Karpas-422 (cell line): ENCODE measurements at places on chromosomes 6 and 20. TPM values are rescaled to one million over a fixed set of nuclear protein-coding genes. Genes with fewer than 3 reads are reported as not detected.
A peak's percentile ranks its signal among the peaks of the same experiment; 100 is the strongest.

DNA sequence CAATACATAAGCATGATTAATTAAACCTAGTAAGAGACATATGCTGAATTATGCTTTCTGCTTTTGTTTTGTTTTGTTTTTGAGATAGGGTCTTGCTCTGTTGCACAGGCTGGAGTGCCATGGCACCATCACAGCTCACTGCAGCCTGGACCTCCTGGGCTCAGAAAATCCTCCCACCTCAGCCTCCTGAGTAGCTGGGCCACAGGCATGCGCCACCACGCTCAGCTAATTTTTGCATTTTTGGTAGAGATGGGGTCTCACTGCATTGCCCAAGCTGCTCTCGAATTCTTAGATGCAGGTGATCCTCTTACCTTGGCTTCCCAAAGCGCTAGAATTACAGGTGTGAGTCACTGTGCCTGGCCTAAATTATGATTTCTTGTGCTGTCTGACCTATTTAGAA is 3.8 kb downstream of the XPO5 start:
- H3K4me3 ChIP-seq, result no peak overlapping the region
- peaks cover 7% of the 10 kb centered on the region for H3K4me1 ChIP-seq
- no peak overlapping the region for H3K27ac ChIP-seq
- DNase-seq, result no peak
- H3K27me3 ChIP-seq, result no peaks in the 10 kb centered on the region
- peaks cover 41% of the 10 kb centered on the region for H3K36me3 ChIP-seq

BANF2 gene
- not detected in 2 replicates for total RNA-seq

DNA sequence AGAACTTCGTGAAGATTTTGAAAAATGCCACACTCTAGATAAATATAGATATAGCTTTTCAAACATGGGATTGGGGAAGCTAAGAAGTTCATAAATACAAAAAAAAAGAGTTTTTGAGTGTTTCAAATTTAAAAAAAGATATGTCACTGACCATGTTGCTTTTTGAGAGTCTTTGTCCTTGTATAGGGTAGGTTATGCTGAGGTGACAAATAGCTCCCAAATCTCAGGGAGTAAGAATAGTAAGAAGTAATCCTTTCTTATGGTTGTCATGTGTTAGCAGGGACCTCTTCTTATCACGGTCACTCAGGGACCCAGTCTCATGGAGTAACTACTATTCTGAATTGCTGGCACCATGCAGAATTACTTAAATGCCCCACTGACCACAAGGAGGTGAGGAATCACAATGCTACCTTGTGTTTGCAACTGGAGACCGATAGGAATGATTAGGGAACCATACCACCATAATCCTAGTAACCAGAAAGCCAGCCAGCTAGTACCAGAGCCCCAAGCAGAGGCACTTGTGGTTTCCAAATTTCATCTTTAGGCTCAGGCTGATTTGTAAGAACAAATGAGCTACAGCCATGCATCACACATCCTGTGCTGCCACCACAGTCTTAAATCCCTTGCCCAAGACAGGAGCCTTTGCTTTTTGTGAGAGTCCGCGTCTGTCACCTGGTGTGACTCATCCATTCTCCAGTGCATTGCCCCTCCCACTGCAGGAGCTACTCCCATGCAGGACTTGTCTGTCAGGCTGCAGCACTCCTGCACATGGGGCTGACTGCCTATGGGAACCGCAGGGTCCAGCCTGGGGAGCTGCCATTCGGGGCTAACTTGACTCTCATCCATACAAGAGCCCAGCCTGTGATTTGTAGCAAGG is 42.4 kb upstream of the ADGRF4 start:
- DNase-seq, result no peak
- no peak overlapping the region for H3K27ac ChIP-seq
- H3K36me3 ChIP-seq, result no peaks in the 10 kb centered on the region
- H3K4me1 ChIP-seq, result peaks cover 9% of the 10 kb centered on the region
- H3K4me3 ChIP-seq, result no peak overlapping the region
- H3K27me3 ChIP-seq, result no peaks in the 10 kb centered on the region

- H3K4me3 ChIP-seq, result no peak overlapping the region
- no peaks in the 10 kb centered on the region for H3K27me3 ChIP-seq
- no peak for DNase-seq
- H3K36me3 ChIP-seq, result no peaks in the 10 kb centered on the region
- H3K4me1 ChIP-seq, result no peaks in the 10 kb centered on the region; the same call in 1 of the 2 replicates
Measured at GRCh38 chr20:51345601-51346101, 196.9 kb downstream of the NFATC2 start.

TTK gene
- total RNA-seq, result 28.0 and 52.0 TPM in 2 replicates

GRCh38 chr6:13538084-13538483 is 36.3 kb upstream of the SIRT5 start:
- DNase-seq, result peak; percentile 82
- no peak overlapping the region for H3K27ac ChIP-seq
- H3K4me1 ChIP-seq, result peaks cover 5% of the 10 kb centered on the region
- no peaks in the 10 kb centered on the region for H3K36me3 ChIP-seq
- no peaks in the 10 kb centered on the region for H3K27me3 ChIP-seq

STK35 gene
- total RNA-seq, result 8.7 and 9.2 TPM in 2 replicates

DNA sequence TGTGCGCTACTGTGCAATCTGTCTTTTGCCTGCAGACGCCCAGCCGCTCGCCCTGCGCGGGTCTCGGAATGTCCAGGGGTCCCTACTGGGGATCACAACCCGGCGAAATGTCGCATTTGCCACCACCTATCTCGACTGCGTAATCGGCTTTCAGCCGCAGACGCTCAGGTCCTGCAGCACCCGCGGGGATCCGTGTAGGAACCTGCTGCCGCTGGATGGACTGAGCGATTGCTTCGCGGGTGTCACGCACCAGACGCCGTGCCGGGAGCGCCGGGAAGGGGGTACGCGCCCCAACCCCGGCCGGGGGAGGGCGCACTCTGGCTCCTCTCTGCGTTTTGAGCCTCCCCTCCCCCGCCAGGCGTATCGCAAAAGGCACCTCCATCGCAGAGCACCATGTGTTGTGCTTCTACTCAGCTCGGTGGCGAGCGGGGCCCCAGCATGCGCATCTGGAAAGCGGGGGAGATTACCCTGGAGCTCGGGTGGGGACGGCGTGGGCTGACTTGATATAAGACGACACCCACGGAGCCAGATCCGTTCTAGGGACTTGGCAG is 747 bp upstream of the PTPRA start:
- peaks cover 8% of the 10 kb centered on the region; the same call in 1 of the 2 replicates for H3K36me3 ChIP-seq
- H3K4me1 ChIP-seq, result peaks cover 39% of the 10 kb centered on the region
- H3K27ac ChIP-seq, result no peak overlapping the region
- H3K27me3 ChIP-seq, result no peaks in the 10 kb centered on the region
- H3K4me3 ChIP-seq, result peak overlapping the region; percentile 100

DNA sequence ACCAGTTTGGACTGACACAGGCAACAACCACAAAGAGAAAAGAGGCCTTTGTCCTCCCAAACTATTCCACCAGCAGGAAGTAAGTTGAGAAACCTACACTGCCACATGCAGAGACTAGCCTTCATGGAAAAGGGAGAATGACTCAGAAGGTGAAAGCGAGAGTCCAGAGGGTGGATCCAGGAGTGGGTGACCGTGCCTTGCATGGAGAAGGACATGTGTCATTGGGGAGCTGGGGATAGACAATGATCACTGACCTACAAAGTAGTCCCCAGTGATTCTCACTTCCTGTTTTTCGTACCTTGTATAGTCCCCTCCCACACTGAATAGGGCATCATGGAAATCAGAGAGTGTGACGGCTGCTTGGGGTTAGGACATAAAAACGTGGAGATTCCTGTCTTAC is 91.9 kb downstream of the MYLK4 start:
- no peaks in the 10 kb centered on the region for H3K36me3 ChIP-seq
- peak; percentile 52 for DNase-seq
- H3K4me3 ChIP-seq, result no peak overlapping the region
- H3K4me1 ChIP-seq, result peaks cover 5% of the 10 kb centered on the region; the same call in 1 of the 2 replicates
- no peaks in the 10 kb centered on the region for H3K27me3 ChIP-seq
- no peak overlapping the region for H3K27ac ChIP-seq

GRCh38 chr6:109790131-109790530 is 99.0 kb downstream of the FIG4 start:
- no peak overlapping the region for H3K27ac ChIP-seq
- H3K4me3 ChIP-seq, result no peak overlapping the region
- no peaks in the 10 kb centered on the region for H3K4me1 ChIP-seq
- H3K36me3 ChIP-seq, result no peaks in the 10 kb centered on the region
- H3K27me3 ChIP-seq, result no peaks in the 10 kb centered on the region
- peak; percentile 7 for DNase-seq

HLA-G gene
- total RNA-seq, result not detected in 2 replicates

SIRT5 gene
- 15.2 and 16.1 TPM in 2 replicates for total RNA-seq

GRCh38 chr6:33217246-33217645 is 8.9 kb downstream of the RING1 start:
- no peak overlapping the region for H3K4me3 ChIP-seq
- no peak overlapping the region for H3K27ac ChIP-seq
- H3K36me3 ChIP-seq, result no peaks in the 10 kb centered on the region

DNA sequence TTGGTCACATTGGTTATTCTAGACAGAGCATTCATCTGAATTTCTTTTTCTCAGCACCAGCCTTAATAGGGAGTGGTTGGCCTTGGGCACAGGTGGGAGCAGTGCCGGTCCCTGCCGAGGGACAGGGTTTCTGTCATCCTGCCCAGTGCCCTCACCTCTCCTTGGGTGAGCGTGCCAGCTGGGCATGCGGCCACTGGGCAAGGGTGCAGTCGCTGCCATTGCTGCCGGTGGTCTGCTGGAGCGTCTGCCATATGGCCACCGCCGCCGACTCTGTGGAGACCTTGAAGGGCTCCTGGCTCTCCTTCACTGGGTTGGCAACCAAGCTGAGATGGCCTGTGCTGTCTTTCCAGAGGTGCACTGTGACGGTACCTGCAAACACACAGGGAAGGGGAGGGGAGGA is 16.4 kb upstream of the UQCC2 start:
- no peaks in the 10 kb centered on the region for H3K27me3 ChIP-seq
- H3K36me3 ChIP-seq, result no peaks in the 10 kb centered on the region
- DNase-seq, result no peak
- H3K4me3 ChIP-seq, result no peak overlapping the region
- no peak overlapping the region for H3K27ac ChIP-seq

SPATS1 gene
- total RNA-seq, result not detected in 2 replicates

DNA sequence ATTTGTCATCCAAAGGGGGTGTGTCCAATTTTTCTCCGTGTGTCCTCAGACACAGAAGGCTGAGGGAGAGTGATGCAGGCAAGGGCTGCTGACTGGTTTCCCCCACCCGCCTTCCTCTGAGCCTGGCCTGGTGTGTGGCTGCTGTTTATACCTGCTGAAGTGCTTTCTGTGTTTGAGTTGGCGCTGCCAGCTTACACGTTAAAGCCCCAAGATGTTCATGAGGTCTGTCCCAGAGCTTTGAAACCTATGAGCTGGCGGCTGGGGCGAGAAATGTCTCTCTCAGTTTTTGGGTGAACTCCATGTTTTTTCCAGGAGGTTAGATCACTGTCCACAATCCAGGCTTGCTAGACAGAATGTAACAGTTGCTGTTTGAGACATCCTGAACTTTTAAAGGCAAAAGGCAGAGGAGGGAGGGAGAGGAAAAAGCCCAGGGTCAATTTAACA is 69.0 kb upstream of the CCN2 start:
- H3K27ac ChIP-seq, result no peak overlapping the region
- no peaks in the 10 kb centered on the region for H3K27me3 ChIP-seq
- DNase-seq, result no peak
- no peaks in the 10 kb centered on the region for H3K36me3 ChIP-seq

GRCh38 chr6:136586295-136586694 is 36.1 kb upstream of the MAP7 start:
- no peak for DNase-seq
- H3K4me1 ChIP-seq, result peaks cover 5% of the 10 kb centered on the region
- no peaks in the 10 kb centered on the region for H3K36me3 ChIP-seq
- no peak overlapping the region for H3K4me3 ChIP-seq
- H3K27me3 ChIP-seq, result no peaks in the 10 kb centered on the region
- no peak overlapping the region for H3K27ac ChIP-seq
